Testis (tissue), 5 donors: ENCODE measurements at places on chromosomes 1 and 21. TPM values are rescaled to one million over a fixed set of nuclear protein-coding genes. Genes with fewer than 3 reads are reported as not detected.

GUCA2B gene
- total RNA-seq: not detected

DNA sequence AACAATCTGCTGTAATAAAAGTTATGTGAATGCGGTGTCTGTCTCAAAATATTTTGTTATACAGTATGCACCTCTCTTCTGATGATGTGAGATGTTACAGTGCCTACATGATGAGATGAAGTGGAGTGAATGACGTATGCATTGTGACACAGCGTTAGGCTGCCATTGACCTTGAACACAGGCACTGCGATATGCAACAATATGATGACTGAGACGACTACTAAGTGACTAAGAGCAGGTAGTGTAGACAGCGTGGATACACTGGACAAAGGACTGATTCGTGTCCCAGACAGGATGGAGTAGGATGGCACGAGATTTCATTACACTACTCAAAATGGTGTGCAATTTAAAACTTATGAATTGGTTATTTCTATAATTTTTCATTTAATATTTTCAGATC is 8.4 kb downstream of the SGIP1 start:
- no peak for DNase-seq

DNA sequence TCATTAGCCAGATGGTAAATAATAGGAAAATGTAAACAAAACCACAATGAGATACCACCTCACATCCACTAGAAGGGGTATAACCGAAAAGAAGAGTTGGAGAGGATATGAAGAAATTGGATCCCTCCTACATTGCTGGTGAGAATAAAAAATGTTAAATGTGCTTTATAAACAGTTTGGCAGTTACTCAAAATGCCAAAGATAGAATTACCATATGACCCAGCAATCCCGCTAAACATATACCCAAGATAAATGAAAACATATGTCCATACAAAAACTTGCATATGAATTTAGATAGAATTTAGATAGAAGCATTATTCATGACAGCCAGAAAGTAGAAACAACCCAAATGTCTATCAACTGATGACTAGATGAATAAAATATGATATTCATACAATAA is 4.4 kb upstream of the FMO2 start:
- DNase-seq: no peak

GRCh38 chr1:58392083-58392482 is 154.4 kb downstream of the OMA1 start:
- no peak for DNase-seq

DNA sequence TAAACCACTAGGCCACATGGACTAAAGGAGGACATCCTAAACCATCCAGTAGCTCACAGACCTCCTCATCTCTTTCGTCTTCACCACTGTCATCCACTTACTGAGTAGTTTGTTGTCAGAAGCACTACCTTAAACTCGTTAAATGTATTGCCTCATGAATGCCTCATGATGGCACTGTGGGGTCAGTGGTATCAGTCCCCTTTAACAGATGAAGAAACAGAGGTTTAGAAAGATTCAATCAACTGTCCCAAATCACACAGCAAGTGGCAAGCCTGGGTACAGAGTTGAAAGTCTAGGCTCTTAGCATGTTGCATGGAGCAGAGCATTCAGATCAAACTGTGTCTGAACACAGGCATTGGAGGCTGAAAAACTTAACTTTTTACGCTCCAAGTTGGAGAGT is 183.6 kb upstream of the KIAA0040 start:
- no peak for DNase-seq
